Hematopoietic multipotent progenitor cell (in vitro differentiated cells): ENCODE measurements at places on chromosomes 5 and 9. TPM values are rescaled to one million over a fixed set of nuclear protein-coding genes. Genes with fewer than 3 reads are reported as not detected.

Gene IL3
- total RNA-seq, result not detected

Gene SHISAL2B
- total RNA-seq, result not detected

DNA sequence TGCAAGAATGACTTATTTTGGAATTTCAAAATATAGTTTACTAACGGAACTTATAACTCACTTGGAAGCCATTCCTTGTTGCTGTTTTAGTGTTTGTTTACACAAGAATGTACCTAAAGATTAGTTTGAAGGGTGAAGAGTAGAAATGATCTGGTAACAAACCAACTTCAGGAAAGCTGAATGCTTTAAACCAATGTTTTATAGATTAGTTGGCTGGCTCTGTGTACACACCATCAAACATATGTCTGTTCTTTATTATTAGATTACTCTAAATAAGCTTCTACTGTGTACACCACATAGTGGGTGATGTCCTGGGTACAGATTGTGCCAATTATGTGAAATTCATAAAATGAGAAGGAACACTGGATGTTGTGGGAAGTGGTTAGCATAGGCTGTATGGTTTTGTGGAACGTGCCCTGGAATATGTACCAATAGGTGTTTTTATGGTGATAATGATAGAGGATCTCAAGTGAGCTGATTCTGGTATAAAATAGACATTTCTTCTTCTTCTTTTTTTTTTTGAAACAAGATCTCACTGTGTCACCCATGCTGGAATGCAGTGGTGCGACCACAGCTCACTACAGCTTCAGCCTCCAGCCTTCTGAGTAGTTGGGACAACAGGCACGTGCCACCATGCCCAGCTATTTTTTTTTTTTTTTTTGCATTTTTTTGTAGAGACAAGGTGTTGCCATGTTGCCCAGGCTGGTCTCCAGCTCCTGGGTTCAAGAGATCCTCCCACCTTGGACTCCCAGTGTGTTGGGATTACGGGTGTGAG, 109.3 kb upstream of the DHFR start:
- no peak for DNase-seq

DNA sequence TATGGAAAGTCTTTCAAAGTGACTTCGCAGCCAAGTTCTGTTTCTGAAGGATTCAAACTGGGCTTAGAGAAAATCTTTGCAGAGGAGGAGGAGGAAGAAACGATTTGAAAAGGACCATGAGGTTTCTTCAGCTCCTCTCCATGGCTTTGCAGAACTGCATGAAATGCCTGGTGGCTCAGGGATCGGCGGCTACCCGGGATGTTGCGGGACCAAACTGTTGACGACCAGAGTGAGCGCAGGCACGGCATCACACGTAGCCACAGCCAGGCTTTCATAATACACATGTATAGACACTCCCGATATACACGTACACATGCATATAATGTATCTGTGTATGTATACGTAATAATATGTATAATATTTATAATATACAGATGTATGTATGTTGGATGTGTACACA, 180.0 kb downstream of the PAX5 start:
- DNase-seq, result no peak

- no peak for DNase-seq
Measured at GRCh38 chr5:99706160-99706559, 777.4 kb upstream of the CHD1 start.

DNA sequence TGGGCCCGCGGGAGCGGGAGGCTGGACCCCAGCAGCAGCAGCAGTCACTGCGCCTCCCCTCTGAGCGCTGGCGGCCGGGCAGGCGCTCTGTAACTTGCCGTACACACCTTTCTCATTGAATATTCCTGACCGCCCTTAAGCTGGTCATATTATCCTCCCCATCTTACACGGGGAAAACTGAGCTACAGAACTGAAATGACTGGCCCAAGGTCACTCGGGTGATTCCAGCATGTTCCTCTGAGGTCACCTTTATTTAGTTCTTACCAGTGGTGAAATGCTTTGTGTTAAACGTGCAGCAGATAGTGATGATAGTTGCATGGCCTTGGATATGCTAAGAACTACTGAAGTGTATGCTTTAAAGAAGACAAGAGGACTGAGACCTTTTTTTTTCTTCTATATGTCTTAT, 607 bp downstream of the UQCRQ start:
- no peak for DNase-seq

Gene MARCHF3
- 13.7 TPM for total RNA-seq

DNA sequence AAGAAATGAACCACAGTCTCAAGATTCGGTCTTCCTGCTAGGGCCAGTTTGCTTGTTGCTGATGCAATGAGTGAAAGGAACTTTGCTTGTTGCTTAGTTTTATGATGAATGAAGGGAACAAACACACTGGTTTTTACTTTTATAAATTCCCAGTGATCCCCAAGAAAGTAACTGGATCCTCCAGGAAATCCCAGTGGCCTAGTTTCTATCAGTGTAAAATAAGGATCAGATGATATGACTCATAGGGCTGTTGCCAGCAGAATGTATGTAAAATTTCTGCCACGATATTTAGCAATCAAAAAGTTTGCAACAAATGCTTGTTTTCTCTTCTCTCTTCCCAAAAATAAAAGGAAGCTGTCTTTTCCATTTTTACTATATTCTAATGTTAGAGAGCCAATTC, 160.1 kb upstream of the CDKN2B start:
- DNase-seq, result no peak

DNA sequence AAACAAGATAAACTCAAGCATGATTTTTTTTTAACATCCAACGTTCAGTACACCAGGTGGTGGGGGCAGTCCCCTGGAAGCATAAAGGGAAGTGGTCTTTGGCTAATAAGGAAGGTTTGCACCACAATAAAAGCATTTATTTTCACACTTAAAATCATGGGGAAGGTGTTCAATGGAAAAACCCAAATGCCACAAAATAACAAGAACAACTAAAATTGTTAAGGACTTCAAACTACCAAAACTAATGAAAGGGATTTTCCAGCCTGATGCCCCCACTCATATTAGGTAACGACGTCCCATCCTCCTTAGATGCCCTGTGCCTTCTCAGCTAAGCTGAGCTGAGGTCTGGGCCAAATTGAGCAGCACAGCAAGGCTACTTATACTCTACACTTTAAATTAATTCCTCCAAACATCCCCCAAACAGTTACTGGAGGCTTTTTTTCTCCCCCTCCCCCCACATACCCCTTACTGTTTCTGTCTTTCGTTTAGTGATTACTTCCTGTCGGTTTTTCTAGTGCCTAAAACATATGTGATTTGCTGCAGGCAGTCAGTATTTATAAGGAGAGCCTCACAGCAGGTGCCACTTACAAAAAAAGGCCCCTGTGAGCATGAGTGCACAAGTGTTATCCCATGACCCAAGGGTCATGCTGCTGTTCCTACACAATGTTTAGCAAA, 259.7 kb upstream of the ZNF608 start:
- DNase-seq, result peak; percentile 25

GRCh38 chr5:64767959-64768357, 533 bp downstream of the SREK1IP1 start:
- DNase-seq, result no peak

DNA sequence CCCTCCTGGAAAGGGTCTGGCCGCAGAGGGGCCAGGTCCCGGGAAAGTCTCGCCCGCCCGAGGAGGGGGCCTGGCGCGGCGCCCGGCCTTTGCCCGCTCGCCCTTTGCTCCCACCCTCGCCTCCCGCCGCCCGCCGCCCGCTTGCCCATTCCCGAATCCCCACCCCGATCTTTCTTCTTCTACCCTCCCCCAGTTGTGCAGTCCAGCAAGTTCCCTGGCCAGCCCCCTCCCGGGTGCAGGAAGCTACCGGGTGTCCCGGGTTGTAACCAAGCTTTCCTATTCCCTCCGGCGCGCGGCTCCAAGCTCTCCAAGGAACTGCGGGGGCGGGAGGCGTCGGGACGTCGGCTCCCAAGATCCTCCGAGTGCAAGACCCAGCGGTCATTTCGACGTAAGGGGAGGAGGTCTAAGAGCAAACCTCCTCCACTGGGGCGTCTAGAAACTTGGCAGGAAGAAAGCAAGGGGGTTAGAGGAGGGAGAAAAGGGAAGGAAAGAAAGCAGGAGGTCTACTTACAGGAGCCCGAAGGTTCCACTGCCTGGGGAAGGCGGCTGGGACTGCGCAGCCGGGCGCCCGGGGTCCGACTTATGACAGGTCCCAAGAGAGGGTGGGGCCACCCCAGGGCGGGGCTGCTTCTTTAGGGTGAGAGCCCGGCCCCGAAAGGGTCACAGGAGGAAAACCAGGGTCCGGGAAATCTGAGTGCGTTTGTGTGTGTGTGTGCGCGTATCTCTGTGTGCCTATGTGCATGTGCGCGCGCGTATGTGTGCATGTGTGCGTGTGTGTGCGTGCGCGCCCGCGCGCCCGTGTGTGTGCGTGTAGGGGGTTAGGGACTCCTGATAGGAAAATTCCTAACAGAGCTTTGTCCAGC, at the start of gene PTGR1:
Gene PTGR1, minus strand, starts transcription at position 556 of the 863 bp plus-strand sequence. CDS start 2,225 bp downstream, outside the sequence.
- peak; percentile 59 for DNase-seq

- DNase-seq, result no peak
Measured at GRCh38 chr9:33186457-33187168, 19.5 kb upstream of the B4GALT1 start.

- no peak for DNase-seq
Measured at GRCh38 chr9:95433096-95433819, 83.5 kb downstream of the PTCH1 start.

Gene SLC6A3
- not detected for total RNA-seq

DNA sequence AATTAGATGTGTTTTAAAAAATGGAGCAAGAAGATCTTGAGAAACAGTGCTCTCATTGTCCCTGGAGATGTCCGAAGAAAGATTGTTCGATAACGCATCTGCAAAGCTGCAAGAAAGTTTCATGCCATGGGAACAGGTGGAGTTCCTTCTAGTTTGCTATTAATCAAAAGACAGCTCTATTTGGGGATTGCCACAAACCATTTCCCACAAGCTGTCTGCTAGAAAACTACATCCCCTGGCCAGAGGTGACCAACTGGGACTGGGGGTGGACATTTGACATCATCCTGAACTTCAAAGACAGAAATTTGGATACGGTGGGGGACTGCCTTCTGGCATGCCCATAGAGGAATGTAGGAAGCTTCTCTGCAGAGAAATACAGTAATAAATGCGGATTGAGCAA, 50.8 kb upstream of the OSMR start:
- DNase-seq, result no peak

GRCh38 chr5:65809817-65810531, 88.0 kb downstream of the NLN start:
- DNase-seq, result no peak

- DNase-seq, result no peak
Measured at GRCh38 chr5:4097199-4097598, 501.6 kb downstream of the IRX1 start.

DNA sequence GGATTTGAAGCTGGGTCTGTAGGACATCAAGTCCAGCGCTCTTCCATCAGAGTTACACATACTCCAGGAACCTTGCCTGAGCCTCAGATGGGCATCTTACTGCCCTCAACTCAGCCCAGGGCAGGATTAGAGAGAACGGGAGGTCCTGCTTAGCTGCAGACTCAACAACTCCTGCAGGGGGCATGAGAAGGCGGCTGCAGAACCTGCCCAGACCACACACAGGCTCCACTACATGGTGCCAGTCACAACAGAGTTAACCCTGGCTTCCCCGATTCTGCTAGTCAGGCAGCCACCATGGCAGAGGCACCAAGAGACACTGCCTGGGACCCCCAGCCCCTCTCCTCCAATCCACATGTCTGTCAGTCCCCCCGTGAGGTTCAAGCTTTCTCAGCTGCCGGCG, 23.9 kb upstream of the CPLX2 start:
- DNase-seq, result peak; percentile 16

Gene ABLIM3
- total RNA-seq, result 0.27 TPM

GRCh38 chr9:115118879-115119218, 892 bp upstream of the TNC start:
- DNase-seq, result peak; percentile 28

DNA sequence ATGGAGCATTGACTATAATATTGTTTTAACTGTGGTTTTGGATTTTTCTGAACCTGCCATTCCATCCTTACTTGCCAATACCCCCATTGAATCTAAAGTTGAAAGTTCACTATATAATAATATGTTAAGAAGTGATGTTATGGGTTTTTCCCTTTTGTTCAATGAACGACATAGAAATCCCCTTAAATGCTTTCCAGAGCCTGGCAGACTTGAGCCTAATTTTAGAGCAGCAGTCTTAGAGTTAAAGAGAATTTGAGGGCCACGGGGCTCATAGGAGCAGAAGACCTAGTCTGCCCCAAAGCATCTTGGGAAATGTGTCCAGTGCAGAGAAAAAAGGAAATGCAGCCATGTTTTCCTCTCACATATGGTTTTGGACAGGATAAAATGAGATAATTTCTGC, 146.1 kb upstream of the SLC44A1 start:
- no peak for DNase-seq

- DNase-seq, result peak; percentile 34
Measured at GRCh38 chr9:4596165-4596922, 65.8 kb upstream of the PLPP6 start.
